ENCODE measurements at places on chromosomes 2 and 18.

- no peak for DNase-seq
Observed at GRCh38 chr2:157105372-157105771, 152.1 kb upstream of the GALNT5 start.

GRCh38 chr2:235157746-235158482, 206.1 kb downstream of the SH3BP4 start:
- DNase-seq = no peak

DNA sequence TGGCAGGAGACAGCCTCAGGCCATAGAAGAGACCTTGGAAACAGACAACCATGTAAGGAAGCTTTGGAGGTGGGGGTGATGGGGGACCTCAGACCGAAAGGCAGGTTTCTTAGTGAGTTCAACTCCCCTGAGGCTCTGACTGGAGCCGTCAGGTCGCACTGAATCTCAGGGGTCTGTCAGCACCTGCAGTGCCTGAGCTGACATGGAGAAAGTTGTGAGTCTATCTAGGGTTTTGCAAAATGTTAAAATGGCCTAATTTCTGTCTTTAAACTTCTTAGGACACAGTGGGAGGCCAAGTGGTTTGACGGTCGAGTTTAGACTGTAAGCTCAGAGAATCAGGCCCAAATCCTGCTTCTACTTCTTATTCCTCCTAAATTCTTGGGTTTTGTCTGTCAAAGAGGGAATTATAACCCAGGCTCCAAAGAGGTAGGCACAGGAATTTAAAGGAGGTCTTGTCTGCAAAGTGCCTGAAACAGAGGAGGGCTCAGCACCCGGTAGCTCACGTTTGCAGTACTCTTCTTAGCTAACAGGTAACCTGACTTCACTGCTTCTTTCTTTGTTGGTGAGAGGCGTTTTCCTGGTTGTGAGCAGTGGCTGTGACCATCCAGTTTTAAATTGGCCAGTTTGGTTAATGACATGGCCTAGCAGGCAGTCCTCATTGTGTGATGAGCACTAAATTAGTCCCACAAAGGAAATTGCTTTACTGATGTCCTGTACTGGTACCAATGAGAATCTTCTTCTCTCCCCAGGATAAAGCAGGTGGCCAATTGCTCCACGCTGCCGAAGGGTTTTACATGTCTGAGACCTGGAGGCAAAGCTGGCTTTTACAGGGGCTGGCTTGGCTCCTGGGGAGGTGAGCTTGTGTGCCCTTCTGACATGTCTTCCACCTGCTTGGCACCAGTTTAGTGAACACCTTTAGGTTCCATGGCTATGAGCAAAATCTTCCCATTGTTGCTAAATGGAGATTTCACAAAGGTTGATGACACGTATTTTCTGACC, 95.7 kb downstream of the MYCN start:
- DNase-seq = no peak

- no peak for DNase-seq
Observed at GRCh38 chr2:213022987-213023386, 128.4 kb downstream of the IKZF2 start.

- DNase-seq = no peak
Observed at GRCh38 chr2:149701241-149701640, 113.7 kb upstream of the MMADHC start.
